ENCODE measurements at places on chromosomes 11 and 22.
A peak's percentile ranks its signal among the peaks of the same experiment; 100 is the strongest.

- DNase-seq, result no peak
These were observed at the start of gene AASDHPPT for GRCh38 chr11:106077609-106078455. Gene AASDHPPT, plus strand, starts transcription at chr11:106077662. Its CDS starts 49 bp downstream, at chr11:106077711.

DNA sequence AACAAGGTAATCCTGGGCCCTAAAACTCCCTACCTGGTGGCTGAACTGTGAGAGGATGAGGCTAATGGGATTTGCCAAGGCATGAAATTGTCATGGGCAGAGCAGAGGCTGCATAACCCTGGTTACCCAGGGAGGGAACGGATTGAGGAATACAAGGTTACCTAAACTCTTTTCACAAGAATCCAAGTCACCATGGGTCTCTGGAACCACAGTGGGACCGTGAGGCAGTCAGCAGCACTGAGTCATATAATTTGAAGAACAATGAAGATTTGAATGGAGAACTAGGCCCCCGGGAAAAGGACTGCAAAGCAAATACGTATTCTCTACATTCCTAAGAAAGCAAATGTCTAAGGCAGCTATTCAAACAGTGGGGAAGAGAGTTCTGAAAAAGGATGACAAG is 19.8 kb downstream of the CAT start:
- DNase-seq, result no peak

GRCh38 chr11:133712051-133712560 is 133.2 kb downstream of the SPATA19 start:
- no peak for DNase-seq

- DNase-seq, result no peak
These were observed 8.9 kb downstream of the TTC17 start for GRCh38 chr11:43367382-43368178.

- DNase-seq, result no peak
These were observed 17.9 kb downstream of the TUB start for GRCh38 chr11:8098879-8099278.

- no peak for DNase-seq
These were observed 36.5 kb downstream of the TSPAN18 start for GRCh38 chr11:44763121-44763820.

- peak; percentile 25 for DNase-seq
These were observed 48.0 kb downstream of the IGLL5 start for GRCh38 chr22:22935546-22936157.

DNA sequence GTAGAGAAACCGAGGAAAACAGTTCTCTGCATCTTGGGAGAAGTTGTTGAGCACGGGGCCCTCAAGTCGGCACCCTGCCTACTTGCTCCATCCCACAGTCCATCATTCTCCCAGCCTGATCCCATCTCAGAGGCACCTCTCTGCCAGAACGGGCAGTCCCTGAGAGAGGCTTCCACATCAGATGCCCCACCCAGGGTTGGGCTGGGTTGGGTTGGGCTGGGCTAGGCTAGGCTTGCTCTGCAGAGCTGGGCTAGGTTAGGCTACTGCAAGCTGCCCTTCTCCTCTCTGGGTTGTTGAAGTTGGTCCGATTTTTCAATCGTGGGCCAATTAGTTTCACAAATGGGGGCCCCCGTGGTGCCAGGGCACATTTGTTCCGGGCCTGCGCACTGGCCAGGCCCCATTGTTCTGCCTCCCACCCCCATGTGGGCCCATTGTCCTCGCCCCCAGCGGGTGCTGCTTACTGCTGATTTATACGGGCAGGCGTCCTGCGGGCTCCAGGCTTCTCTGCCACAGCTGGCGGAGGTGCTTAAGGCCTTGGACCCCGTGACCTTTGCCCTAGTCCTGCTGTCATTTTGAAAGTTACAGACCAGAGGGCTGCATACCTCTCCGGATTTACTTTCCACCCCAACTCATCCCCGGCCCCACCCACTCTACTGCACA is 63.7 kb upstream of the NNMT start:
- DNase-seq, result no peak

- no peak for DNase-seq
These were observed 11.5 kb upstream of the TRIM68 start for GRCh38 chr11:4619514-4619913.

- DNase-seq, result no peak
These were observed 423.4 kb downstream of the GUCY1A2 start for GRCh38 chr11:106594751-106595351.

DNA sequence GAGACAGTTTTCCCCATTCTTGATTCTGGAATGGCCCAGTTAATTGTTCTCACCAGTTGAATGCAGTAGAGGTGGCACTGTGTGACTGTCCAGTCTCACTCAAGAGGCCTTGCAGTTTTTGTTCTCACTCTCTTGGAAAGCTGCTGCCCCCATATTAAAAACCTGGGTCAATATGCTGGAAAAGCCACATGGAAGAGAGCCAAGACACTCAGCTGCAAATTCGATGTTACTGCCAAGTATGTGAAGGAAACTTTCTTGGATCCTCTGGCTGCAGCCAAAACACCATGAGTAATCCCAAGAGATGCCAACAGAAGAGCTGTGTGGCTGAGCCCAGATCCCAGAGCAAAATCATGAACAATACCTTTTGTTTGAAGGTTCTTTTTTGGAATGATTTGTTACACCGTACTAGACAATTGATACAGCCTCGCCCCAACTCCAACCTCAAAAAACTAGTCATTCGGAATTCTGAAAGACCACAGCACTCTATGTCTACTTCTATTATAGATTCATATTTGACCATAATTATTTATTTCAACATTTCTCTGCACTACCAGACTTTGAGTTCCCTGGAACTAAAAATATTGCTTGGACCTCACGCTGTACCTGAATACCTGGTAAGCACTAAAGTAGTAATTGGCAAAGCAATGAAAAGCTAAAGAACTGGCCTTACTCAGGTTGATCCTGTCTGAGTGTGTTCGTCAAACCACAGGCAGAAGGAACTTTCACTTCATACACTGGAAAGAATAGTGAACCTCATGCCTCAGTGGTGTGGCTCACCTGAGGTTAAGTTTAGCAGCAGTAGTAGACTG is 378.8 kb downstream of the ETS1 start:
- no peak for DNase-seq

DNA sequence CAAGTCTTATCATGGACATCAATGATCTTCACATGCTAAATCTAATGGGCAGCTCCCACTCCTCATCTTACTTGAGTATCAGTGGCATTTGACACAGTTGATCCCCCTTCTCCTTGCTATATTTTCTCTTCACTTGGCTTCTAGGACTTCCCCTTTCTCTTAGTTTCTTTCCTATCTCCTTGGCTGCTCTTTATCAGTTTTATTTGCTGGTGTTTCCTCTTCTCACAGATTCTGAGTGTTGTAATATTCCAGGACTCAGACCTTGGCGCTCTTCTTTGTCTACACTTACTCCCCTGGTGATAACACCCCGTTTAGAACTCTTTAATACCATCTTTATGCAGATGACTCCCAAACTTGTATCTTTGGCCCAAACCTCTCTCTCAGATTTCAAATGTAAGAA is 33.9 kb upstream of the RASSF10 start:
- DNase-seq, result no peak

- no peak for DNase-seq
These were observed 5.2 kb downstream of the C11orf52 start for GRCh38 chr11:111923951-111924350.

All from mucosa of descending colon (tissue), 3 donors.